ENCODE measurements at places on chromosomes 7 and 10. TPM values are rescaled to one million over a fixed set of nuclear protein-coding genes. Genes with fewer than 3 reads are reported as not detected.
A peak's percentile ranks its signal among the peaks of the same experiment; 100 is the strongest.

The MCM10 gene
- total RNA-seq = 0.57 TPM

The TMEM139 gene
- 52.7 TPM for total RNA-seq

The EVX1 gene
- total RNA-seq = not detected

The AKR1C8 gene
- not detected for total RNA-seq

The FLNC gene
- 4.6 TPM for total RNA-seq

The SLC26A3 gene
- total RNA-seq = 0.67 TPM

The OR6V1 gene
- not detected for total RNA-seq

The PRSS2 gene
- total RNA-seq = not detected

The CCDC7 gene
- 18.8 TPM for total RNA-seq

The ELFN1 gene
- total RNA-seq = 0.30 TPM

DNA sequence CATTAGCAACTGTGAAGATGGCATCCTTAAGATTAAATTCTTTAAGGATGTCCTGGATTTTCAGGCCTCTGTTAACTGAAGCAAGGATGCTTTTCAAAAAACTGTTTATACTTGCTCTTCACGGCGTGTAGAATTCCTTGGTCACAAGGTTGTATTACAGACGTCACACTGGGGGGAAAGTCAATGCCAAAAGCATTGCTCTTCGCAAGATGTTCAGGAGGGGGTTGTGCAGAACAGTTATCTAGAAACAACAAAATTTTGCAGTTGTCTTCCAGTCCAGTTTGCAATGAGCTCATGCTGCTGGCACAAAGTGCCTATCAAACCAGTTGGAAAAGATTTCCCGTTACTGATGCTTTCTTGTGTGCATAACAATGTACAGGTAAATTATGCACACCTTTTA is 8.2 kb upstream of the KIF20B start:
- no peaks in the 10 kb centered on the region for H3K4me1 ChIP-seq
- H3K36me3 ChIP-seq = no peaks in the 10 kb centered on the region
- no peak for DNase-seq
- no peaks in the 10 kb centered on the region for H3K27me3 ChIP-seq

DNA sequence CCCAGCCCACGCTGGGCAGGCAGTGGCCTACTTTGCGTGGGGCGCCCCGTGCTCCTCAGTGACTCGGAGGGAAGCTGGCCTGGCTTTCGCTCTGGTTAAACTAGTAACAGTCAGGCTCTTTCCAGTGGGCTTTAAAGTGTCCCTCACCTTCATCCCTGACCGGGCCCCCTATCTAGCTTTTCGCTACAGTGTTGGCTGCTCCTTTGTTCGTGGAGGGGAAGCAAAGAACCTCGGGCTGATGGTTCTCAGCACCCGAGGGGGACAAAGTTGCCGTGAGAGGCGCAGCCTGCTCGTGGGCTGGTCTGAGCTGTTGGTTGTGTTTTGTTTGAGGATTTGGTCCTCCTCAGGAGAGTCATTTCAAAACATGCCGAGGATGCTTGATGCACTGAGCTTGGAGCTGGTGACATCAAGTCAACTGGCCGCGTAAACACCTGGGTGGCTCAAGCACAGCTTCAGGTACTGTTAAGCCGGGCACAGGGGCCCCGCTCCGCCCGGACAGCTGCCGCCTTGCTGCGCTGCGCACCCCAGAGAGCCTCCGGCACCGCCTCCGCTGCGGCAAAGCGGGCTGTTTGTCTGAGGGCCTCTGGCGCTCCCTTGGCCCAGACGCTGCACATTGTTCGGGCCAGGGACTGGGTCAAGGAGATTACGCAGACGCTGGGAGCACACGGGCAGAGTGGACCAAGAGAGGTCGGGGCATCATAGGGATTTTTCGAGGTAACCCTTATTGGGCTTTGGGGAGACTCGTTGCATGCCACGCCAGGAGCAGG is 1.6 kb downstream of the DLX6 start:
- H3K27ac ChIP-seq = no peak overlapping the region
- no peaks in the 10 kb centered on the region for H3K36me3 ChIP-seq
- H3K4me3 ChIP-seq = no peak overlapping the region
- peaks cover 35% of the 10 kb centered on the region for H3K4me1 ChIP-seq
- no peak for DNase-seq

- peaks cover 6% of the 10 kb centered on the region for H3K4me1 ChIP-seq
- no peak for DNase-seq
- no peaks in the 10 kb centered on the region for H3K36me3 ChIP-seq
- H3K4me3 ChIP-seq = no peak overlapping the region
- H3K27ac ChIP-seq = no peak overlapping the region
- H3K27me3 ChIP-seq = no peaks in the 10 kb centered on the region
Measured at GRCh38 chr10:87596351-87596750, 63.3 kb upstream of the PAPSS2 start.

DNA sequence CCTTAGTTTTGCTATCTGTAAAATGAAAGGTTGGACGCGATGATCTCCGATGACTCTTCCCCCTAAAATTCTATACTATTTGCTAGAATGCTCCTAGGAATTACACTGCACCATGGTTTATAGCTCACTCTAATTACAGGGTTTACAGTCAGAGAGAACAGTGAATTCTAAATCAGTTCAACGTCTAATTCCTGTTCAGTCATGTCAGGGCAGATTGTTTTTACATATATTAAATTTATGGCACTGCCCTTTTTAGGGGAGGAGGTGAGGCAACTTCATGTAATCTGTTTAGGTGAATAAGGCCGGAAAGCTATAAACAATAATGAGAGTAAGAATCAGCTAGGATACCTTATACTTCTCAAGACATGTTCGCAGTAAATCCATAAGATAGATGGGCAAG is 293.9 kb downstream of the BAMBI start:
- H3K36me3 ChIP-seq = no peaks in the 10 kb centered on the region
- no peaks in the 10 kb centered on the region for H3K4me1 ChIP-seq
- H3K27me3 ChIP-seq = no peaks in the 10 kb centered on the region
- DNase-seq = no peak

- no peak overlapping the region for H3K27ac ChIP-seq
- DNase-seq = no peak
- H3K27me3 ChIP-seq = no peaks in the 10 kb centered on the region
Measured at GRCh38 chr7:113083132-113083815, 3.4 kb downstream of the GPR85 start.

DNA sequence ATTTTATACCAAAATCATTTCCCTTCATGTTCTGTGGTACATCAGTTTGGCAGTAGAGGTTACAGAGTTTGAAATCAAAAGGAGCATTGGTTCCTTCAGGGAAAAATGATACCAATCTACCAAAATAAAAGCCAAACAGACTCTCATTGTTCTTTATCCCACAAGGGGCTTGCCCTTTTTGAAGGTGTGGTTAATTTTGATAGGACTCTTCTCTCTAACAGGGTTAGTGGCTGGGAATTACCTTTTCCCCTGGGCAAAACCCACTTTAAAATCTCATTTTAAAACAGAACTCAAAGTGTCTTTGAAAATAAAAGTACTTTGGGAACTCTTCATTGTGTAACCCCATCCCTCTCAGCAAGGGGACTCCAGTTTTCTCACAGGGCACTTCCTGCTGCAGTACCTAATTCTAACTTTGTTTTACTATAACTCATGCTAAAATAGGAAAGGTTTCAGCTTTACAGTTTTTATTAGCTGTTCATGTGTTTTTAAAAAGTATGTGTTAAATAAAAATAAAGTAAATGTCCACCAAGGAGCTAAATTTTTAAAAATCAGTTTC is 30.6 kb downstream of the SMNDC1 start:
- no peak for DNase-seq
- H3K27ac ChIP-seq = no peak overlapping the region
- H3K27me3 ChIP-seq = no peaks in the 10 kb centered on the region
- no peak overlapping the region for H3K4me3 ChIP-seq
- no peaks in the 10 kb centered on the region for H3K36me3 ChIP-seq
- peaks cover 14% of the 10 kb centered on the region for H3K4me1 ChIP-seq

DNA sequence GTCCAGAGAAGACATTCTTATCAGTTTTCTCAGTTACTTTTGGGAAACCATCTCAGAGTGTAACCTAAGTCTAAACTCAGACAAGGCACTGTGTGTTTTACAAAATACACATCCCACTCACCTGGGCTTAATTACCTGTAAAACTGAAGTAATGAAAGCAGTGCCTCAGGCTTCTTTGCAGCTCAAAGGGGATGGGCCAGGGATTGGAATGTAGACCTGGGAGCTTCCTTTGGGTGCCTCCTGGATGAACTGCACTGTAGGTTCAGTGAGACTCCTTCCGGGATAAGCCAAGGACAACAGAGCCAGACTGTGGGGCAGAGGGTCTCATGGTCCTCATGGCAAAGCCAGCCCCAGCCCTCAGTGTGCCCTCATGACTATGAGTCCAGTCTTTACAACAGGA is 672.4 kb upstream of the GALNT17 start:
- no peak overlapping the region for H3K27ac ChIP-seq
- H3K27me3 ChIP-seq = no peaks in the 10 kb centered on the region
- H3K4me3 ChIP-seq = no peak overlapping the region

GRCh38 chr7:79741684-79742083 is 288.2 kb upstream of the MAGI2 start:
- no peak overlapping the region for H3K4me3 ChIP-seq
- no peak for DNase-seq
- no peak overlapping the region for H3K27ac ChIP-seq
- H3K36me3 ChIP-seq = no peaks in the 10 kb centered on the region
- no peaks in the 10 kb centered on the region for H3K4me1 ChIP-seq

DNA sequence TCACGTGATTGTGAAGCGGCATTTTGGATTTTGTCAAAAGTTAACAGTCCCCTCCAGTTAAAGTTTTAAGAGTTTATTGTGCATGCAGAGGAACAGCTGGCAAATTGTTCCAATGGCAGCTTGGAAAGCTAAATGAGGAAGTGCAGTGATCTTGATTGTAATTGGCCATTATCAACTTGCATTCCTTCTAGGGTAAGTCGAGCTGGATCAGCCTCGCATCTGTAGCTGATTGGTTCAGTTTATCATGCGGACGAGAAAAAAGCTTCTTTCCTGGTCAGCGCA is 566 bp downstream of the ZNF789 start:
- H3K27me3 ChIP-seq = no peaks in the 10 kb centered on the region
- H3K4me1 ChIP-seq = peaks cover 11% of the 10 kb centered on the region
- peak overlapping the region; percentile 90 for H3K4me3 ChIP-seq
- no peaks in the 10 kb centered on the region for H3K36me3 ChIP-seq
- H3K27ac ChIP-seq = peak overlapping the region; percentile 91

All from upper lobe of left lung (tissue), 6 donors.